ENCODE measurements at places on chromosomes 16 and 17.

DNA sequence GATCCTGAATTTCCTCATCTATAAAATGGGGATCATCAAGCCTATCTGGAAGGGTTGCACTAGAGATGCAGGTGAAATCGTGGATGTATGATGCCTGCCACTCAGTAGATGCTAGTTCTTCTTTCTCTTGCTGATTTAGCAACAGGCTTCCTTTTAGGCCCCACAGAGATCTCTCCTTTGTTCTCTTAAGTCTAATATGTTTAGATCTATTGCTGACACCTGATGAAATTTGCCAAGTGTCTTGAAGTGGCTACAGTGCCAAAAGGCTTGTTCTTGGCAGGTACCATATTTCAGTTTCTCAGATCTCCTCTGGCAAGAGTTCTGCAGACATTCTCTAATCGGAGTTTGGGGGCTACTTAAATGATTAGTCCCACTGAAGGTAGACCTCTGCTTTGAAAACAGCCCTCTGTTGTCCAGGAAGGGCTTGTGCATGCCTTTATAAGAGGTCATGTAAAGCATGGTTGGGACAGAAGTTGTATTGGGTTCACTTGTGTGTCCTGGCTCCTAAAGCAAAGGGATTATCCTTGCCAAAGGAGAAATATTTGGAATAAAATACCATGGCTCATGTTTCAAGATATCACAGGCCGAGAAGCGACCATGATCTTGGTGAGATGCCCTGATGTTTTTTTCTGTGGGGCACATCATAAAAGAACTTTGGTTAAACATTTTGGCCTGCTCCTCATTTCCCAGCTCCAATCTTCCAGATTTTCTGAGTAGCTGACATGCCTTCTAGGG is 234.0 kb downstream of the MSI2 start:
- DNase-seq, result no peak
- no peak overlapping the region for H3K27ac ChIP-seq
- no peaks in the 10 kb centered on the region for H3K4me1 ChIP-seq
- no peak overlapping the region for H3K4me3 ChIP-seq
- H3K27me3 ChIP-seq, result no peaks in the 10 kb centered on the region
- H3K36me3 ChIP-seq, result no peaks in the 10 kb centered on the region

DNA sequence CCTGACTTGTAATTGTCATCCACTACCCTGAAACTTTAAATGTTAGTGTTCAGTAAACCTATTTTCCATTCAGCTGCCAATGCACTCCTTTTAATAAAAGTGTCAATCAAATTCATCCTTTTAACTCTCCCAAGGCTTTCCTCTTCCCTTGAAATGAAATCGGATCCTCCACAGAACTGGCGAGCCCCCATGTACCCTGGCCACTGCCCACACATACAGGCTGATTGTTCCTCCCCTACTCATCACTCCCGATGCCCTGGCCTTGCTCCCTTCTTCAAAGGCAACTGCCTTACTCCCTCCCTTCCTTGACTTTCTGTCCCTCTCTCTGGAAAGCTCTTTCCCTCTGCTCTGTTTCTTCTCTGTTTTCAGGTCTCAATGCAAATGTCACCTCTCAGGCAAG is 7.6 kb downstream of the KRT33A start:
- H3K4me1 ChIP-seq, result peaks cover 36% of the 10 kb centered on the region
- no peak for DNase-seq
- H3K27ac ChIP-seq, result no peak overlapping the region
- no peak overlapping the region for H3K4me3 ChIP-seq
- no peaks in the 10 kb centered on the region for H3K36me3 ChIP-seq
- no peaks in the 10 kb centered on the region for H3K27me3 ChIP-seq

- H3K4me1 ChIP-seq, result no peaks in the 10 kb centered on the region
- H3K36me3 ChIP-seq, result no peaks in the 10 kb centered on the region
- H3K27me3 ChIP-seq, result peaks cover 54% of the 10 kb centered on the region
- H3K27ac ChIP-seq, result no peak overlapping the region
- no peak overlapping the region for H3K4me3 ChIP-seq
- DNase-seq, result no peak
Observed at GRCh38 chr17:55664287-55664686, 58.4 kb downstream of the TMEM100 start.

DNA sequence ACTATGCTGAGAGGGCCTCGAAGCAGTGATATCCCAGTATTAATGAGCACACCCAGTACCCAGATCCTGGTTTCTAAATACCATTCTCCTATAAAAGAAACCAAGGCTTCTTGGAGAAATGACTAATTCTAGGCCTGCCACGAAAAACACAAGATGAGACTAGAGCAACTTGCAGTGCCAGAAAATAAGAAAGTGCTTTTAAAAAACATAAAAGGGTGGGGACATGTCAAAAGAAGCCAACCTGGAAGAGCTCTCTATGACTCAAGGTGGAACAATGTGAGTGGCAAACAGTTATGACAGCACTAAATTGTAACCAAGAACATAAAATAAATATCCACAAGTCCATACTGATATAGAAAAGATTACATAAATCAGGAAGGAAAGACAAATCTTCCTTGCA is 153.2 kb upstream of the KCNJ18 start:
- no peaks in the 10 kb centered on the region for H3K27me3 ChIP-seq
- H3K36me3 ChIP-seq, result no peaks in the 10 kb centered on the region
- no peak for DNase-seq
- no peak overlapping the region for H3K4me3 ChIP-seq

DNA sequence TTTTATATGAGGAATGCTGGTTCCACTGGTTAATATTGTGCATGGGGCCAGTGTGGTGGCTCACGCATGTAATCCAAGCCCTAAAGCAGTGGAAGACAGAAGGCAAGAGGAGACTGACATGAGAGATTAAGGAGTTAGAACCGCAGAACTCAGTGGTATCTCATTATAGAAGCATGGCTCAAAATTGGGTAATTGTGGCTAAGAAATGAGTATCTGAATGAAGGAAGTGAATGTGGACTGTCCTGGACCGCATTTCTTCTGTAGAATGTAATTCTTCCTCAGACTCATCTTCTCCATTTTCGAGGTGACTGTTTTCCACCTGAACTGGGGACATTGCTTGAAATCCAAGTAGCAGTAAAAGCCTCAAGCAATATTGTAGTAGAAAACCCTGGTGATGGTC is 42.6 kb upstream of the CDR2 start:
- no peak overlapping the region for H3K4me3 ChIP-seq
- peaks cover 20% of the 10 kb centered on the region for H3K36me3 ChIP-seq
- no peak for DNase-seq
- H3K27ac ChIP-seq, result no peak overlapping the region

DNA sequence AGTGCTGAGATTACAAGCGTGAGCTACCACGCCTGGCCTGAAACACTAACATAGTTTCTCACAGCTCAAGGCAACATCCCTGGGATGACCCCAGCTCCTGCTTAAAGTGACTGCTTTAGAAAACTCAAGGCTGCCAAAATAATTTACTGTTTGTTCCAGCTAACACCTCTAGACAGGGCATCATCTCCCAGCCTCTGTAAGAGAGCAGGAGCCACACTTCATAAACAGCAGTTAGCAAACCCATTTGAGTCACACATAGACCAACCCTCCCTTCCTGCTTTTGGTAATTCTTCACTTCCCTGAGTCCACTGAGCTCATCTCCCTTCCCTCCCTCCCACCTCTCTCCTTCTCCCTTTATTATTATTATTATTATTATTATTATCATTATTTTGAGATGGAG is 201.3 kb downstream of the XYLT1 start:
- no peak overlapping the region for H3K4me3 ChIP-seq
- H3K36me3 ChIP-seq, result peaks cover 28% of the 10 kb centered on the region
- peaks cover 43% of the 10 kb centered on the region for H3K4me1 ChIP-seq
- no peak for DNase-seq
- no peak overlapping the region for H3K27ac ChIP-seq
- H3K27me3 ChIP-seq, result no peaks in the 10 kb centered on the region

DNA sequence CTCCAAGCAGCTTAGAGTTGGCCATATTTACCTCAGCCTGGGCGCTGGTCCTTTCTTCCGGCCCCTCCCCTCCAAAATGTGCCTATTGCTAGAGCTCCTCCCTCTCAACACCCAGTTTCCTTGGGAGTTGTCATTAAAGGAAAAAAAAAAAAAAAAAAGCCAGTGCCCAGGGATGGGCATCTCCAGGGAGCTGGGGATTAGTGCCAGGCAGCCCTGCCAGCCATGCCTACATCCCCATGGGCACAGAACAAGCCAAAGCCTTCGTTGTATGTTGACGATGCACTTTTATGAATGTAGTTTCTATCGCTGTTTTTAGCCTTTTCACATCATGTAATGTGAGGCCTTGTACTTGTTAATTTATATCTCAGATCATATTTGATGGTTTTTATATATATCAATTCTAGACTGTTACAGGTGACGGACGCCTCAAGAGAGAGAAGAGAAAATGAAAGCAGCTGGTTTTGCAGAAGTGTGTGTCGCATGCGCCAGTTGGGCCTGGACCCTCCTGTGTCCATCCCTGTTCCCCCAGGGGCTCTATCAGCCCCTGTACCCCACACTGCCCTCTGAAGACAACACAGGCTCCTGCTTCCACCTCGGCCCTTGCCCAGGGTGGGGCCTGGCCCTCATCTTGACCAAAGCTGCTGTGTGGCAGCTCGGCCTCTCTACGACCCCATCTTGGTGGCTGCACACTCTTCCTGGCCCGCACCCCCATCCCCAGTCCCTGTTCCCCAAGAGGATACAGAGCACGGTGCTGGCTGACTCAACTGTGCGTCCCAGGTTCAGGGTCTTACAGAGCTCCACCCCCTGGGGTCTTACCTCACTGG is 4.8 kb downstream of the LIMD2 start:
- H3K27me3 ChIP-seq, result no peaks in the 10 kb centered on the region
- H3K4me1 ChIP-seq, result no peaks in the 10 kb centered on the region
- DNase-seq, result no peak
- no peak overlapping the region for H3K27ac ChIP-seq
- H3K4me3 ChIP-seq, result no peak overlapping the region
- H3K36me3 ChIP-seq, result peaks cover 10% of the 10 kb centered on the region

Data from Calu3 (cell line).